ENCODE measurements at places on chromosomes 11 and 22. TPM values are rescaled to one million over a fixed set of nuclear protein-coding genes. Genes with fewer than 3 reads are reported as not detected.

The RASD2 gene
- under 0.01 TPM for total RNA-seq

The TMEM191B gene
- 0.47 TPM for total RNA-seq

The KCNJ1 gene
- total RNA-seq = not detected

The TRIM51 gene
- not detected for total RNA-seq

The TIGD3 gene
- not detected for total RNA-seq

The GPR83 gene
- total RNA-seq = not detected

The RFPL1 gene
- not detected for total RNA-seq

The MRGPRX4 gene
- not detected for total RNA-seq

The PRR5L gene
- total RNA-seq = 1.8 TPM

The MS4A7 gene
- total RNA-seq = not detected

The H19 gene
- 25,558 TPM for total RNA-seq

The OR8K3 gene
- not detected for total RNA-seq

The NPAT gene
- 6.8 TPM for total RNA-seq

The CYTH4 gene
- not detected for total RNA-seq

The PANX2 gene
- total RNA-seq = 0.35 TPM

The VPREB1 gene
- not detected for total RNA-seq

The NELL1 gene
- not detected for total RNA-seq

The OR51B5 gene
- not detected for total RNA-seq

The DMC1 gene
- 1.7 TPM for total RNA-seq

The GSTT2 gene
- 2.3 TPM for total RNA-seq

The MRTFA gene
- 49.2 TPM for total RNA-seq

The HEPN1 gene
- not detected for total RNA-seq

The OR6A2 gene
- total RNA-seq = not detected

The OSBP2 gene
- 2.0 TPM for total RNA-seq

The MMP27 gene
- total RNA-seq = not detected

The MS4A3 gene
- total RNA-seq = not detected

The OR52E8 gene
- not detected for total RNA-seq

The OR5P2 gene
- total RNA-seq = not detected

The KRTAP5-8 gene
- total RNA-seq = not detected

The BIRC3 gene
- total RNA-seq = 0.12 TPM

The CCDC116 gene
- not detected for total RNA-seq

The OR8D1 gene
- not detected for total RNA-seq

The DSCAML1 gene
- total RNA-seq = not detected

The RCE1 gene
- 26.0 TPM for total RNA-seq

The KLHL35 gene
- total RNA-seq = 1.0 TPM

The CNGA4 gene
- total RNA-seq = not detected

The KRTAP5-9 gene
- total RNA-seq = not detected

The OR51E2 gene
- total RNA-seq = not detected

The TRPM5 gene
- 0.12 TPM for total RNA-seq

The EFCAB6 gene
- total RNA-seq = 1.5 TPM

Measured in pericardium fibroblast (primary cell).